ENCODE measurements at places on chromosomes 7 and 10. TPM values are rescaled to one million over a fixed set of nuclear protein-coding genes. Genes with fewer than 3 reads are reported as not detected.

- DNase-seq = no peak
Measured at GRCh38 chr10:110355141-110355831, 50.6 kb upstream of the SMNDC1 start.

Gene GRID1
- 2.5 TPM for total RNA-seq

DNA sequence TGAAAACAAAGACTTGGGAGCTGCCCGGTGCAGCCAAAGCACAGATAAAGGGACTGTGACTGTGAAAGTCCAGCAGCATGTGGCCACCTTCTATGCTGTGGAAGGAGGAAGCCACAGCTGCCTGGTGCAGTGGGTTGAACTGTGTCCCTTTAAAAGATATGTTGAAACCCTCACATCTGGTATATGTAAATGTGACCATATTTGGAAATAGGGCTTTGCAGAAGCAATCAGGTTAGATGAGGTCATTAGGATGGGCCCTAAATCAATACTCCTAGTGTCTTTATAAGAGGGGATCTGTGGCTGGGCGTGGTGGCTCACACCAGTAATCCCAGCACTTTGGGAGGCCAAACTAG is 136.9 kb downstream of the GLI3 start:
- no peak for DNase-seq

Gene FAM25G
- total RNA-seq = not detected

DNA sequence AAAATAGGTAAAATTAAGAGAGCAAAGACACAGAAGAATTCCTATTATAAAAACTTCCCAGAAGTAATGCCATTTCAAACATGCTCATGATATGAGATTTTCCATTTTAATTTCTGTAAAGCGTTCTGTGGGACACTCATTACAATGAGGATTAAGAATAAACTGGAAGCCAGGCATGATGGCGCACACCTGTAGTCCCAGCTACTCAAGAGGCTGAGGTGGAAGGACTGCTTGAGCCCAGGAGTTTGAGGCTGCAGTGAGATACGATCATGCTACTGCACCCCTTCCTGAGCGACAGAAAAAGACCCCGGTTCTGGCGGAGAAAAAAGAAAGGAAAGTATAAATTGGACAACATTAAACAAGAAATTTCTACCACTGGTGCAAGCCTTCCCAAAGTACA is 1.5 kb downstream of the DNA2 start:
- DNase-seq = no peak

Gene LIPJ
- 0.09 TPM for total RNA-seq

DNA sequence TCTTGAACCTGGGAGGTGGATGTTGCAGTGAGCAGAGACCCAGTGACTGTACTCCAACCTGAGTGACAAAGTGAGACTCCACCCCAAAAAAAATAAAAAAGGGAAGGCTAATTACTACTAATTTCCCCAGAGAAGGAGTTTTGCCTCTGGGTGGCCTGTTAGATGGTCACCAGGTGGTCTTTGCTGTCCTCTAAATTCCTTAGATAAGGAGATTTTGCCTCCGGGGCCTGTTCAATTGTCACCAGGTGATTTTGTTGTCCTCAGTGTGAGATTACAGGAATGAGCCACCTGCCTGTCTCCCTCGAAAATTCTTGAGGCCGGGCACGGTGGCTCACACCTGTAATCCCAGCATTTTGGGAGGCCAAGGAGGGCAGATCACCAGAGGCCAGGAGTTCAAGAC is 24.4 kb upstream of the ZMIZ2 start:
- no peak for DNase-seq

Gene NCF1
- 50.8 TPM for total RNA-seq

- no peak for DNase-seq
Measured at GRCh38 chr7:143286522-143286890, 1.6 kb upstream of the CASP2 start.

- DNase-seq = no peak
Measured at GRCh38 chr7:31761646-31762045, 74.6 kb downstream of the PPP1R17 start.

DNA sequence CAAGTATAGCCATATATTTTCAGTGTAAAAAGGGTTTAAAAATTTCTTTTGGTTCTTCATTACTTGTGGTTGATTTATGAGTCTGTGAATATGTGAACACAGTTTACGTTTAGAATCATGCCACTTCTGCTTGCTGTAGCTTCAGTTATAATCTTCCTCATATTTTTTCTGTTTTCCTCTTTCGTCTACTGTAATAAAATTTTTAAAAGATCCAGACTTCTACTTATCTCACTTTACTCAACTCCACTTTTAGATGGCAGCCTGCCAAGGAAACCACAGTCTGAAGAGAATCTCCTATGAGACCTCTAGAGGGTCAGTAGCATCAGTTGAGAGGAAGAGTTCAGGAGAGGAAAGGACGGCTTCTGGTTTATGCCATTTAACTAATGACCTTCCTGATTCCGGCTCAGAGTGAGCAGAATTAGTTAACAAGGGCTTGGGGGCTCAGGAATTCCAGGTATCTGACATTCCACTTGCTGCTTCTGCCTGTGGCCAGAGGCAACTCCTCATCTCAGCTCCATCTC is 21.4 kb downstream of the CREB5 start:
- DNase-seq = no peak

GRCh38 chr10:71597821-71598498 is 121.6 kb downstream of the C10orf105 start:
- peak; percentile 71 for DNase-seq

Gene BAIAP2L1
- total RNA-seq = 21.1 TPM

Gene SPDYE16
- 0.18 TPM for total RNA-seq

- no peak for DNase-seq
Measured at GRCh38 chr7:137661634-137662033, 185.1 kb downstream of the DGKI start.

DNA sequence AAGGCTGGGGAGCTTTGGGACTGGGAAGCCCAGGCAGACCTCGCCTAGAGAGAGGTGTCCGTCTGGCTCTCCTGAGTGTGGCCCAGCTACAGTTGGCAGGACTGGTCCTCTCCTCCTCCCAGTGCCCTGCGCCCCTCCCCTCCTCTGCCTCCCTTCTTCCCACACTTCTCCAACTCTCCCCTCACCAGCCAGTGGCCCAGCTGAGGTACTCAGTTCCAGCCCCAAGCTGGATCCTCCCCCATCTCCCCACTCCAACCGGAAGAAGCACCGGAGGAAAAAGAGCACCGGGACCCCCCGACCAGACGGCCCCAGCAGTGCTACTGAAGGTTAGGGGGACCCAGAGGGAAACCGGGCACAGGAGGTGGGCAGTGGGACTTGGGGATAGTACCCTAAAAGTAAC is 27.7 kb downstream of the GBX1 start:
- DNase-seq = no peak
